Stimulated activated CD8-positive, alpha-beta memory T cell treated with anti-CD3 and anti-CD28 coated beads, Interleukin-15, amount 100 ng/mL, for 24 hours (primary cell): ENCODE measurements at places on chromosomes 2 and 18.

DNA sequence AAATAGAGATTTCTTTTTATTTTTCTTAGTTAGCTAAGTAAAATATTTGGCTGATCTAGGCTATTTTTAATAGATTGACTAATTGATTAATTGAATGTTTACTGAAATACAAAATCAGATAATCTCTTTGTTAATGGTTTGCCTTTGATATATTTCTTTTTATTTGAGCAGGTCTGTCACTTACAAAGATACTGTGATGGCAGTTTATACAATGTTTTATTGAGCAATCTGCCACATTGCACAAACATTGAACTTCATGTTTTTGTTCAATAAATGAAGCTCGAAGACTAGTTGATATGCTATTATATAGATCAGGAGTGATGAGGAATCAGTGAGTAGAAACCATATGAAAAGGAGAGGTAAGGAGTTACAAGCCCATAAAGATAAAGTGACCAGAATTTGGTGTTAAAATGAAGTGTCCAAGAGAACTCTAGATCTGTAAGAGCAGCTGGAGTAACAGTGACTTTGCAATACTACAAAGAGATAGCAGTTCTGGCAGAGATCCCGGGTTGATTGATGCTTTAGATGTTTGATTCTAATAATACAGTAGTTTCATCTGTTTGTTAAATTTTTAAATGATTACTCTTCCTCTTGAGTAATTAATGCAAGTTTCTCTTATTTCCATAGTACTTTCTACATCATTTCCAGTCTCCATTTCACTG lies 574.2 kb downstream of the CCDC85A start:
- no peak for DNase-seq

- DNase-seq: no peak
These were observed 162.1 kb downstream of the QPCT start for GRCh38 chr2:37506407-37507050.

GRCh38 chr18:54805571-54806334 lies 22.5 kb upstream of the RAB27B start:
- DNase-seq: no peak

DNA sequence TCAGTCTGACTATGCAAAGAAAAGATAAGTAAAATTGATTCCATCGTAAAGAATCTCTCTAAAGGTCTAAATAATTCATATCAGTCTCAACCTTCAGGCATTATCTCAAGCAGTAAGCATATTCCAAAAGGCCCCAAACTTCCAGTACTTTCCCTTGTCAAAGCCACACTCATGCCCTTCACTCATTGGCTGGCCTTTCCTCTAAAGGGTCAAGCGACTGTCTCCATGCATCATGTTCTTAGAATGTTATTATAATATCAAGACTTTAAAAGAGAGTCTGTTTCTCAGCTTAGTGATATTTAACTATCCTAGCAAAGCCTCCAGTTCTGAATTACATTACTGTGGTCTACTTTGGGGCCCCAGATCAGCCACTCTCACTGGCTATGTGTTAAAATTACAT lies 271.3 kb downstream of the MREG start:
- no peak for DNase-seq

GRCh38 chr2:128313091-128313836 lies 5.4 kb downstream of the HS6ST1 start:
- DNase-seq: no peak
